ENCODE measurements at places on chromosomes 4 and X.

- DNase-seq = no peak
These were observed 1.7 kb downstream of the ARAF start for GRCh38 chrX:47562615-47563243.

- no peak for DNase-seq
These were observed 24.8 kb upstream of the GUCY1B1 start for GRCh38 chr4:155734065-155734464.

DNA sequence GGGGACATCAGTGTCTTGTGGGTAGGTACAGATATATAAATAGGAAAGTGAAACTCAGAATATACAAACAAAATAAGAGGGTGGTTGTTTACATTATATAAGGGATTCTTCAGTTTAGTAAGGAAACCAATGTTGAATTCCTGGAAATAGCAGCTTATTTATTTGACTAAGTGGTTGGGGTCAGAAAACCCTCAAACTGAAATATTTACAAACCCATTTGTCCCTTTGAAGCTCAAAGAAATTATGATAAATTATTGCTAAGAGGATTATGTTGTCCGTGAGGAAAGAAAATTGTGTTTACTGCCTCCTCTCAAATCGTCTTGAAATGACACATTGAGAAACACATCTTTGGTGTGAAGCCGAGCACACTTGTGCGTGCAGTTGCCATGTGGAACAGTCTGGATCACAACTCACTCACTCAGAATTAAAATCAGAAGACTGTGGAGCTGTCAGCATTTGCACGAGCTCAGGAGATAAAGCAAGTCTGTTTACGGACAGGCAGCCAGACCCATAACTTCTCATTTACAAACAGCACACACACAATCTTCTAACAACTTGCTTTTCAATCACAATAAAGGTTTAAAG, 46.8 kb upstream of the SETD7 start:
- DNase-seq = no peak

- no peak for DNase-seq
These were observed 17.7 kb downstream of the IL15 start for GRCh38 chr4:141654098-141654497.

- DNase-seq = no peak
These were observed at the start of gene GPR173 for GRCh38 chrX:53048169-53049126. TSS of gene GPR173 (plus strand) at chrX:53048789. CDS start at chrX:53076622, 27,833 bp downstream.

- DNase-seq = no peak
These were observed 105.2 kb upstream of the MAB21L2 start for GRCh38 chr4:150476776-150477175.

- no peak for DNase-seq
These were observed 121.3 kb downstream of the SNCA start for GRCh38 chr4:89715631-89716030.

DNA sequence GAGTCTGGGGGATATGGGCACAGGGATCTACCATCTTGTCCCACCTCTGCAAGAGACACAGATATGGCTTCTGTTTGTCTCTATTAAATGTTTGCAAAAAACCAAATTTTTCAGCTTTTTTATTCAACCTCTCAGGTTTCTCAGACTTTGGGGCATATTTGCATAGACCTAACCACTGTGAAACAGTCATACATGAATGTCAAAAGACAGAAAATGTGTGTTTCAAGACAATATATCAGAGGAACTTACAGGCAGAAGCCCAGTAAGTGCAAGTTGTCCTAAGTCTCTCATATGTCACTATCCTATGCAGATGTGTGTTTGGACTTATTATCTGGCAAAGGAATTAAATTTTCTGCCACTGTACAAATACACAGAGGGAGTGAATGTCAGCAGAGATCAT, 951.2 kb downstream of the PCDH18 start:
- no peak for DNase-seq

DNA sequence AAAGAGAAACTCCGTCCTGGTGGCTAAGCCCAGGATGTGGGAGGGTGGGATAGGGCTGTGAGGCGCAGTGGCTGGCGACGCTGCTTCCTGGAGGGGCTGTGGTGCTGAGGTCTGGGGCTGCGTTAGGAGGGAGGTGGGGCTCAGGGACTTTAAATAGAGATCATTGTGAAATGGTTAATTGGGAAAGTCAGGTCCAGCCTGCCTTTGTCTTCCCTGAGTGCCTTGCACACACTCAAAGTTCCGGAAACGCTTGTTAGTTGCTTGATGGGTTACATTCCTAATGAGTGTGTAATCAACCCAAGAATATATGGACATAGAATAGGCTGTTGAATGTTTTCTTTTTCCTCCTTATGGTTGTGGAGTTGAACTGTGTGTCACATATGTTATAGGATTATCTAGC, 55.7 kb upstream of the CLDN34 start:
- DNase-seq = no peak

DNA sequence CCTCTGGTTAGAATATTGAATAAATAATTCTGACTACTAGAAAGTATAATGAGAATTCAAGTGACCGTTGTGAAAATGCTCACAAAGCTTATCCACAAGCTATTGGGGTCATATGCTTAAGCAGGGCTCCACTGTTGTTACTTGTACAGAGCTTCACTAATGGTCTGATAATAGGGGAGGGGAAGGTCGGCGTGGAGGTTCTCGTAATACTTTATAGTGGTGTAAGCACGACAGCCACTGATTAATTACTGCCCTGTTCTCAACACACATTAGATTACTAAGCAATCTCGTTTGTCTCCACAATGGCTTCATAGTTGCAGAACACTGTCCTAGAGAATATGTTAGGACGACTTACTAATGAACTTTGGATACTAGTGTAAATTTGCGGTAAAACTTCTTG, 11.6 kb downstream of the UNC5C start:
- no peak for DNase-seq

GRCh38 chr4:150045410-150045809, 32.8 kb upstream of the DCLK2 start:
- DNase-seq = no peak

DNA sequence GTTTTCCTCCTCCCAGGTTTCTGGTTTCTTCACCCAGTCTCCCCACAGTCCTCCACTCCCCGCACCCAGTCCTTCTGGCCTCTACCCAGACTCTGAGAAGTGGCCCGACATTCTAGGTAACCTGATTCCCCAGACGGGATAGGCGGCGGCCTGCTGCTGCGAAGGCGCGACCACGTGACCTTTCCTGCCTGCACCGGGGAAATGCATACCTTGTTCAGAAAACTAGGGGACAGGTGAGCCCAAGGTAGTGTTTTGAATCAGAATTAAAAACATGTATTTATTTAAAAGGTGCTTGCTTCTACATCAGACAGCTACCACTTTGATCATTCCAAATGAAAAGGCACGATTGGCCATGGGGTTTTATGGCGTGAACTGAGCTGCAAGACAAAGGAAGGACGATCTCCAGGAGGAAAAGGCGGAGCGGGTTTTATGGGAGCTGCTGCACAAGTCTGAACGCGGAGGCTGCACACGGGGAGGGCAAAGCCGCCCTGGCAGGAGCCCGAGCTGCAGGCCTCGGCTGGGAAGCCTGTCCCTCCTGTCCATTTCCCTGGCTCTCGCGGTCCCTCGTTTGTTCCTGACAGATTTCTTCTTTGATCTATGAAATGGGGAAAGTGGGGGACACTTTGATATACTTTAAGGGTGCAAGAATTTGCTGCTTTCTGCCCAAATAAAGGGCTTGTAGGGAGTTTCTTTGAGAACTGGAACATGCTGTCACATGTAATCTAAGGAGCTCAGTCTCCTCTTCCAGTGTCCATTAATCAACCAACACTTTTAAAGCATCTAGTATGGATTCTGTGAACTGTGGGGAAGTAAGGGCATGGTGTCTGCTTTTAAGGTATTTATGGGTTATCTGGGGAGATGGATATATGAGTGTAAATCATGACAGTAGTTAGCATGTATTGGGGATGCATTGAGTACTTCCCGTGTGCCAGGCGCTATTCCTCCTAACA, 150.9 kb downstream of the SPRY1 start:
- DNase-seq = no peak

DNA sequence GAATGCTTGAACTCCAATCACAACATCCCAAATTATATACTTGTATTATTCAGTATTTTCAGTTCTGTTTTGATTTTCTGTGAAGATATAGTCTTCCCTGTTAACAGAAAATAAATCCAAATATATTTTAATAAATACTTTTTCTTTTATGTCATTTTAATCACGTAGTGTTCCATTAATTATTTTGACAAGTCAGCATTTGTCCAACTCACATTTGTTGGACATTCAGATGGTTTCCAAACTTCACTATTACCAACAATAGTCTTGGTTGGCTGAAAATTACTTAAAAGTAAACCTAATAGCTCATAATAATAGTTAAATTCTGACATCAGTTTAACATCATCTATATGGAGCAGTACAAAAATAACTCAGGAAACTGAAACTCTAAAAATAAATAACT, 60.7 kb upstream of the SPANXD start:
- no peak for DNase-seq

- no peak for DNase-seq
These were observed 53.7 kb downstream of the COQ2 start for GRCh38 chr4:83230928-83231327.

- no peak for DNase-seq
These were observed 21.5 kb downstream of the BTC start for GRCh38 chr4:74772783-74773182.

DNA sequence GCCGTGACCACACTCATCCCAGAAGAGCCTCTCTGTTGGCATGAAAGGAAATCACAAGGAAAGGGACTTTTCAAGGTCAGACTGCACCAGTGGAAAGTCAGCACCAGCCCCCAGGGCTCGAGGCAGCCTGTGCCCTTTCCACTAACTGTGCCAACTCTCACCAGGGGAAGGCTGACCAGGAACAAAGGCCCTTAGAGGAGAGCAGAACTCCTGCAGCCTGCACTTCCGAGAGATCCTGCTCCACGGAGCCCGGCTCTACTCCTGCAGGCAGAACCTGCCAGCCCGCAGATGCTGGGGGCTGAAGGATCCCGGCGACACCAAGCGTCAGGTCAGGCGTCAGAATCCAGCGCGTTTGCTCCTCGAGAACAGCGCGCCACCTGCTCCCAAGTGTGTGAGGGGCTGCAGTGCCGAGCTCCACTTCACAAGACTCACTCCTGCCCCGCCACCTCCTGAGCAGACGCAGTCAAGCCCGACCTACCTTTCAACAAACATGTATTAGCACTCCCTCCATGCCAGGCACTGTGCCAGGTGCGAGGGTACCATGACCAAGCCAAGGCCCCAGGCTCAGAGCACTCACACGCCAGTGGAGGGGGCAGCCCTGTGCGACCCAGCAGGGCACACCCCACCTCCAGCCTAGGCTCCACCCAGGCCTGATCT, 13.6 kb upstream of the HELT start:
- no peak for DNase-seq

DNA sequence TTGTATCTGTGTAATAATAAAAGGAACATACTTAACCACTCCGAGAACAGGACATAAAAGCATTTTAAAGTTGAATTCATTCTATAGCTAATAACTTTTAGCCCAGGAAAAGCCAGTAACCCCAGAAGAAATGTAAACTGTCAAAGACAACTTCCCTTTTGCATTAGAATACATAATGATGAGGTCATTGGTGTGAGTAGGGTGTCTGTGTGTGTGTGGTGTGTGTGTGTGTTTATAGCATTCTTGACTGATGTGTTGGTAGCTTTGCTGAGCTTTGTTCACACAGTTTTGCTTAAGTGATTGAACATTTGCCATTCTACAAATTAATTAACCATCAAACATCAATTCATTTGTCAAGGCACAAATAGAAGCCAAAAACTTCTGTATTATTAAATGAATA, 559.6 kb downstream of the ARAP2 start:
- DNase-seq = no peak

DNA sequence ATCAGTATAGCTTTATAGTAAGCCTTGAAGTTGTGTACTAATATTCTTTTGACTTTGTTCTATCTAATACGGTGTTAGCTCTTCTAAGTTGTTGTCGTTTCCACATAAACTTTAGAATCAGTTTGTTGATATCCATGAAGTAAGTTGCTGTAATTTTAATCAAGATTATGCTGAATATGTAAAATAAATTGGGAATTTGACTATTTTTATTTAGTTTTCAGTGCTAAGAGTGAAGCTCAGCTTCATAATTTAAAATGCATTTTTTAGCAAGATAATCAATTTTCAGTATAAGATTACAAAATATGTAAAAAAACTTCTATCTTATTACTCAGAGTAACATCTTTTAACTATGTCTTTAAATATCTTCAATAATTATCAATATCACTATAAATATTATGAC, 1374.8 kb downstream of the PCDH7 start:
- no peak for DNase-seq

DNA sequence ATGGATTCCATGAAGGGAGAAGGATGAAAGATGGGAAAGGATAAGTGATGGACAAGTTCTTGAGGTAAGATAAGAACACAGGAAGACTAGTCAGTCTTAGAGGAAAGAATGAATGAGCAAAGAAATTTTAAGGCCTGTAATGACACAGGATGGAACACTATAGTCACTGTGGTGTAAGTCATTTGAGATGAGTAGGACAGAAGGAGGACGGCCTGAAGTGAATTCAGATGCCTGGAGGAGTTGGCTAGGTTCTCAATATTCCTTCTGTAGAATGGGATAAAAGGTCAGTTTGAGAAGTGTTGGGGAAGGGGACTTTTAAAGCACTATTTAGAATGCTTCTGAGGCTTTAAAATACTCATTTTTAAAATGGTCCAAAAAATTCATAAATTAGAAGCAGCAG, 3.9 kb downstream of the MSMO1 start:
- DNase-seq = no peak

DNA sequence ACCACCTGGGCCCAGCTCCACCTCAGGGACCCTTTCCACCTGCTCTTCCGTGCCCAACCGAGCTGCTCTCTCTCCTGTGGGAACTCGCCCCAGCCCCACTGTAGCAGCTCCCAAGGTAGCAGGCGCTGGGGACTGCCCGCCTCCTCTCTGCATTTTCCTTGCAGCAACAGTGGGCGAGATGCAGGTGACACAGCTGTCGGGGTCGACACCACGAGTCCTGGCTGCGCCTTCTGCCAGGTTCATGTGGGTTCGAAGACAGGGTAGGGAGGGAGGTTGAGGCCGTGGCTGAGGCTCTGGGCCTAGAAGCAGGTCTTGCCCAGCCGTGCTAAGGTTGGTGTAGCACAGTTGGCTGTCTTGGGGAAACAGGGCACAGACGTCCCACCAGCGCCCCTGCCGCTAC, 245.2 kb upstream of the FSTL5 start:
- no peak for DNase-seq
